ENCODE measurements at places on chromosomes 7 and 10. TPM values are rescaled to one million over a fixed set of nuclear protein-coding genes. Genes with fewer than 3 reads are reported as not detected.

GRCh38 chr7:129089521-129090212, 34.8 kb upstream of the TNPO3 start:
- no peak overlapping the region for H3K27ac ChIP-seq
- peaks cover 6% of the 10 kb centered on the region for H3K4me1 ChIP-seq
- H3K4me3 ChIP-seq, result no peak overlapping the region
- DNase-seq, result no peak
- H3K36me3 ChIP-seq, result no peaks in the 10 kb centered on the region
- H3K27me3 ChIP-seq, result no peaks in the 10 kb centered on the region

DNA sequence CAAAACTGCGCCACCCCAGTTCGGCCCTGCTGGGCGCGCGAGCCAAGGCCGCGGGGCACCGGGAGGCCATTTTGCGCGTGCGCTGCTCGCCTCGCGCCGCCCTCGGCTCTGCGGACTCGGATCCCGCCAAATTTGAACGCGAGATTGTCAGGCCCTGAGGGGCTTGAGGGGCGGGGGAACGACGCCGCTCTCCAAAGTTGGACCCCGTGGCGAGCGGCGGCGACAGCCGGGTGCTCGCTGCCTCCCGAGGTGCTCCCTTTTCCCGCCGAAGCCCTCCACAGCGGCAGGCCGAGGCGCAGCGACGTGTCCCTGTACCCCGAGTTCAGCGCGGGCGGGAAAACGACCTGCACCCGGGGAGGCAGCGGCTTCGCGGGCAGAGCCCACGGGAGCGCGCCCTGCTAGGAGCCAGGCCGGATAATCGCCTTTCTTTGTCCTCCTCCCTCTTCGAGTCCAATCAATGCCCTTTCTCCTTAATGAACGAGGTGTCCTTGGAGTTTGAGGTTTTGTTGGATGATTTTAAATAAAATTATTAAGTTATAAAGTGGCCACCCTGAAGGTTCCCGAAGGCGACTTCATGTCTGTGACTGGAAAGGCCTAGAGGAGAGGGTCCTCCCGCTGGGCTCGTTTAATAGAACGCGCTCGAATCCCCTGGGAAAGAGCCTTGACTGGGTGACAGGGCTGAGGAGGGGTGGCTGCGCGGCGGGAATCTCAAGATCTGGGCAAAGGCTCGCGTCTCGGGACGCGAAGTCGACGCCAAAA, 10.7 kb upstream of the SPAG6 start:
- H3K27me3 ChIP-seq, result peaks cover 8% of the 10 kb centered on the region
- H3K4me1 ChIP-seq, result no peaks in the 10 kb centered on the region
- H3K4me3 ChIP-seq, result no peak overlapping the region
- no peak for DNase-seq
- H3K27ac ChIP-seq, result no peak overlapping the region
- H3K36me3 ChIP-seq, result peaks cover 4% of the 10 kb centered on the region

DNA sequence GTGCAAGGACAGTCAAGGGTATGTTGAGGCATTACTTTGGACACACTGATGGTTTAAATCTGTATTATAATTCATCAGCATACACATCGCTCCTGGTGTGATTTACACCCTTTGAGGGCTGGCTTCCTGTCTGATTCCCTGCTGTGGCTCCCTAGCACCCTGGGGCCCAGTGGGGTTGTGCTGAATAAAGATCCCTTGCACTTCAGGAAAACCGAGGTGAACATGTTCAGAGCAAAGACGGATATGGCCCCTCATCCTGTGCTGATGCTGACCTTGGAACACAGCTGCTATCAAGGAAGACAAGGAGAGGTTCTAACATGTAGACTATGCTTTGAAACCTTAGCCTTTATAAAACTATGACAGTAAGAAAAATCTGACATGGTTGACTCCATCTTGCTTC, 84.6 kb upstream of the UNC5B start:
- no peak for DNase-seq
- peaks cover 12% of the 10 kb centered on the region for H3K27me3 ChIP-seq
- no peaks in the 10 kb centered on the region for H3K4me1 ChIP-seq
- H3K4me3 ChIP-seq, result no peak overlapping the region
- no peaks in the 10 kb centered on the region for H3K36me3 ChIP-seq

GRCh38 chr10:51654918-51655317, 44.5 kb downstream of the CSTF2T start:
- H3K4me3 ChIP-seq, result no peak overlapping the region
- peaks cover 18% of the 10 kb centered on the region for H3K27me3 ChIP-seq
- no peak overlapping the region for H3K27ac ChIP-seq
- no peaks in the 10 kb centered on the region for H3K36me3 ChIP-seq
- no peaks in the 10 kb centered on the region for H3K4me1 ChIP-seq

The OR2A2 gene
- total RNA-seq, result not detected

The NUTM2E gene
- 0.15 TPM for total RNA-seq

GRCh38 chr7:138030679-138031351, 28.9 kb upstream of the CREB3L2 start:
- DNase-seq, result no peak
- H3K27me3 ChIP-seq, result no peaks in the 10 kb centered on the region
- no peaks in the 10 kb centered on the region for H3K4me1 ChIP-seq
- H3K36me3 ChIP-seq, result no peaks in the 10 kb centered on the region
- H3K4me3 ChIP-seq, result no peak overlapping the region
- no peak overlapping the region for H3K27ac ChIP-seq

GRCh38 chr10:106043863-106044262, 1120.6 kb downstream of the SORCS1 start:
- H3K27me3 ChIP-seq, result no peaks in the 10 kb centered on the region
- no peak for DNase-seq
- no peak overlapping the region for H3K27ac ChIP-seq
- H3K36me3 ChIP-seq, result no peaks in the 10 kb centered on the region
- no peaks in the 10 kb centered on the region for H3K4me1 ChIP-seq

The CYP2C9 gene
- 0.76 TPM for total RNA-seq

The HNRNPA2B1 gene
- total RNA-seq, result 870 TPM

DNA sequence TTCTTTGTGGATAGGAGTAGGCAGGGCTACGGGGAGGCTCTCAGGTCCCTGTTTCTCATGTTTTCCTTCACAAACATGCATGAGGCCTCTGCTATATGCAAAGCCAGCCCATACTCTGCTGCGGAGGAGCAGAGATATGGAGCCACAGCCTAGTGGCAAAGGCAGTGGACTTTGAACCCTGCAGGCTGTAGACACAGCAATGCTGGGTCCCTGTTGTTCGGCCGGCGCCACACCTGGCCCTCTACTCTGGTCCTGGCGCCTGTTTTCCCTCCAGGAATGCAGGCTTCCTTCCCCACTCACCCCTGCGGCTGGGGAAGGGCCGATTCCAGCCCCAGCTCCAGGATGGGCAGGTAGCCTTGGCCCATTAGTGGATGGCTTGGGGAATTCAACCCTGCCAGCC, 11.5 kb downstream of the CLRN3 start:
- H3K4me1 ChIP-seq, result no peaks in the 10 kb centered on the region
- DNase-seq, result no peak
- no peak overlapping the region for H3K4me3 ChIP-seq
- H3K27ac ChIP-seq, result no peak overlapping the region
- H3K36me3 ChIP-seq, result no peaks in the 10 kb centered on the region

GRCh38 chr7:147711447-147711846, 879.1 kb upstream of the C7orf33 start:
- no peaks in the 10 kb centered on the region for H3K4me1 ChIP-seq
- H3K36me3 ChIP-seq, result no peaks in the 10 kb centered on the region
- H3K27me3 ChIP-seq, result no peaks in the 10 kb centered on the region

GRCh38 chr10:33120275-33120674, 162.2 kb upstream of the ITGB1 start:
- no peak overlapping the region for H3K4me3 ChIP-seq
- no peaks in the 10 kb centered on the region for H3K27me3 ChIP-seq

- DNase-seq, result no peak
- no peak overlapping the region for H3K4me3 ChIP-seq
- H3K4me1 ChIP-seq, result peaks cover 6% of the 10 kb centered on the region
- H3K27ac ChIP-seq, result no peak overlapping the region
- H3K27me3 ChIP-seq, result no peaks in the 10 kb centered on the region
- H3K36me3 ChIP-seq, result no peaks in the 10 kb centered on the region
Measured at GRCh38 chr10:50561816-50562215, 61.9 kb downstream of the SGMS1 start.

- H3K4me1 ChIP-seq, result no peaks in the 10 kb centered on the region
- H3K4me3 ChIP-seq, result no peak overlapping the region
- no peak for DNase-seq
- H3K36me3 ChIP-seq, result no peaks in the 10 kb centered on the region
- no peak overlapping the region for H3K27ac ChIP-seq
- no peaks in the 10 kb centered on the region for H3K27me3 ChIP-seq
Measured at GRCh38 chr10:118971876-118972275, 57.6 kb upstream of the NANOS1 start.

DNA sequence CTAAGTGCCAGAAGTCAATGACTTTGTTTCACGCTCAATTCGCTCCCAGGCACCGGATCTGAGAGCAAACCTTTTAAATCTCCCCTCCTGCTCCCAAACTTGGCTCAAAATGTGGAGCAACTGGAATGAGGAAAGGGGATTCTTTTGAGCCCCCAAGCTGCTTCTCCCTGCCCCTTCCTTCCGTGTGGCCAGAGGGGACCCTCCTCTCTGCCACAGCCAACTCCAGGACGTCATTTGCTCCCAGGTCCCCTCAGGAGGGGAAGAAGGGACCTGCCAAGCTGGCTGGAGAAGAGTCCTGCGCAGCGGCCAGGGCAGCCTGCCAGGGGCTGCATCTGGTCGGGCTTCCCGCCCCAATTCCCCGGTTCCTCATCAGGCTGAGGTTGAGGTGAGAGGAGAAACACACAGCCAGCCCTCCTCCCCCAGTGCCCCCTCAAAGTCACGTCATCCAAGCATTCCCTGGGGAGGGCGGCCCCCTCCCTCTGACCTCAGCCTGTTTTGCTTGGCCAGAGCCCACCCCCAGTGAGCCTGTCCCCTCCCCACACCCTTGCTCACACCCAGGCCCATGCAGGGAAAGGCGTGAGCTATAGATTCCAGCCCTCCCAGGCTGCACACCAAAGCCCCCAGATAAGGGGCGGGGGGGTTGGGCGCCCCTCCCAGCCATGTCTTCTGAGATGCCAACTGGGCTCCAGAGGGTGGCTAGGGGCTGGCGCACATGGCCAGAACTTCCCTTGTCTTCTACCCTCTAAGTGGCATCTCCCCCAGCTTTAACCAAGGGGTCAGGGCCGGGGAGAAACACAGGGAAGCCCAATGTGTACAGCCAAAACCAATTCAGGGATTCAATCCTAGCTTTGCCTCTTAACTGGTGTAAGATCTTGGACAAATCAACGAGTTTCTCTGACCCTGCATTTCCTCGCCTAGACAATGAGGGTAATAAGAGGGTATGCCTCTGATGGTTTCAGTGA, 35.0 kb downstream of the SH3PXD2A start:
- no peaks in the 10 kb centered on the region for H3K36me3 ChIP-seq
- DNase-seq, result no peak
- H3K4me3 ChIP-seq, result no peak overlapping the region
- no peak overlapping the region for H3K27ac ChIP-seq
- peaks cover 6% of the 10 kb centered on the region for H3K4me1 ChIP-seq
- H3K27me3 ChIP-seq, result peaks cover 16% of the 10 kb centered on the region

GRCh38 chr7:29100924-29101323, 45.4 kb downstream of the CPVL start:
- H3K4me1 ChIP-seq, result no peaks in the 10 kb centered on the region
- H3K4me3 ChIP-seq, result no peak overlapping the region
- H3K36me3 ChIP-seq, result no peaks in the 10 kb centered on the region
- DNase-seq, result no peak
- no peak overlapping the region for H3K27ac ChIP-seq

DNA sequence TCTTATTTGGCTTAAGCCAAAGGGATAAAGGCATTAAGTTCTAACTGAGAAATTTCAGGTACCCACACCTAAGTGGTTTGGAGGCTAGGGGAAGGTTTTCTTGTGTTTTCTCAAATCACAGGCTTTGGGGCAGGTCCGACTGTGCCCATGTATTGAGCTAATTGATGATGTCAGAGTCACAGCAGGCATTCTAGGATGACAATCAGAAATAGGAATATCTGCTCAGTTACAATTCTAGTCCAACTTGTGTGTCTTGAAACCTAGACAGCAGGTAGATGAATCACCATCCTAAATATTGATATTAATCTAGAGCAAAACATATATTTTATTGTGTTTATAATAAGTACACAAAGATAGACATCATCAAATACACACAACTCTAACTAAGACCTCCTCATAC, 2.3 kb upstream of the FHIP2A start:
- H3K27me3 ChIP-seq, result no peaks in the 10 kb centered on the region
- no peaks in the 10 kb centered on the region for H3K36me3 ChIP-seq

The GRID2IP gene
- 3.2 TPM for total RNA-seq

GRCh38 chr7:83852136-83852535, 203.2 kb upstream of the SEMA3E start:
- no peaks in the 10 kb centered on the region for H3K27me3 ChIP-seq
- H3K27ac ChIP-seq, result no peak overlapping the region
- H3K4me1 ChIP-seq, result no peaks in the 10 kb centered on the region
- DNase-seq, result no peak
- no peaks in the 10 kb centered on the region for H3K36me3 ChIP-seq

Data from HCT116 (cell line).